ENCODE measurements at places on chromosomes 12 and 14.
A peak's percentile ranks its signal among the peaks of the same experiment; 100 is the strongest.

GRCh38 chr12:39327965-39328364 is 115.0 kb downstream of the KIF21A start:
- DNase-seq = no peak

DNA sequence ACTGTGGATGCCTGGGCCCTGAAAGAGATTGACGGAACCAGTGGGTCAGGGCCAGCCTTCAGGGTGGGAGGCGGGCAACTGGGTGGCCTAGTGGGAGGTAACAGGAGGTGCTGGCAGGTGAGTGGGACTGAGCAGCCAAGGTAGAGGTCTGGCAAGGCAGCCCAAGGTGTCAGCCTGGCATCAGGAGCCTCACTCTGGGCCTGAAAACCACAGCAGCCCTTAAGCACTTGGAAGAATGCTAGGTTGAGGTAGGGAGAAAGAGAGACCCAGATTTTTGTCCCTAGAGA is 315.8 kb upstream of the PRICKLE1 start:
- DNase-seq = no peak

DNA sequence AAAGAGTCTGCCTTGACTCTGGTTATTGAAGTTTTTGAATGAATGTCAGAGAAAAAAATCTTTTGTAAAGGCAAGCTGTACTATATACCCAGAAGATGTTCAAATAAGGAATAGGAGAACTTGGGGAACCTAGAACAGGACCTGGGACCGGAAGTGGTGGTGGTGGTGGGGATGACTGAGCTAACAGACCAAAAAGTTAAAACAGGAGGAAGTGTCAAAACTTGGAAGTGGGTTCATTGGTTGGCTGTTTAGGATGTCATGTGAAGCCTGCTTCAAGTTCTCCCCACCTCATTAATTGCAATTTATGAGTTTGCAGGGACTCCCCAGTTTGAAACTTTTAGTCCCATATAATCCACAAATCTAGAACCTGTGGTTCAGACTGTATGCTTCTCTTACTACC is 26.2 kb downstream of the PLXNC1 start:
- no peak for DNase-seq

DNA sequence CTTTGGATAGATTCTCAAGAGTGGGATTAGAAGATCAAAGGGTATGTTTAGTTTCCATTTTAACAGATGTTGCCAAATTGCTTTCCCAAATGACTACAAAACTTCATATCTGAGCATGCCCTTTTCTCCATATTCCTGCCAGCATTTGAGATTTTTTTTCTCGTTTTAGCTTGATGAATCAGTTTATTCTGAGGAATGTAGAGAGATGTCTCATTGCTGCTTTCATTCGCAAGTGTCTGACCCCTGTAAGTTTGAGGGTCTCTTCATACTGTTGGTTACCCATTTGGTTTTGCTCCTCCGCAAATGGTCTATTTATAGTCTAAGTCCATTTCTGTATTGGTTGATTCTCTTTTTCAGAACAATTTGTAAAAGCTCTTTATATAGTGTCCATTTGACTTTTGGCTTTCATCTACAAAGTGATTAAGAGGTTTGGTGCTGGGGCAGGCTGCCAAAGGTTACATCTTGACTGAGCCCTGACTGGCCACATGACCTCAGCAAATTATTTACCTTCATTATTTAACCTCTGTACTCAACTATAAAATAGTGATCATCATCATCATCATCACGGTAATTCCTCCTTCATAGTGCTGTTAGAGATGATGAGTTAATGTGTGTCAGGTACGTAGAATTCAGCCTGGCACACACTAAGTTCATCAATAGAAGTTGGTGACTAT is 33.6 kb downstream of the HCAR2 start:
- DNase-seq = peak; percentile 42

- no peak for DNase-seq
These were observed 243.4 kb upstream of the PELI2 start for GRCh38 chr14:55874785-55875184.

DNA sequence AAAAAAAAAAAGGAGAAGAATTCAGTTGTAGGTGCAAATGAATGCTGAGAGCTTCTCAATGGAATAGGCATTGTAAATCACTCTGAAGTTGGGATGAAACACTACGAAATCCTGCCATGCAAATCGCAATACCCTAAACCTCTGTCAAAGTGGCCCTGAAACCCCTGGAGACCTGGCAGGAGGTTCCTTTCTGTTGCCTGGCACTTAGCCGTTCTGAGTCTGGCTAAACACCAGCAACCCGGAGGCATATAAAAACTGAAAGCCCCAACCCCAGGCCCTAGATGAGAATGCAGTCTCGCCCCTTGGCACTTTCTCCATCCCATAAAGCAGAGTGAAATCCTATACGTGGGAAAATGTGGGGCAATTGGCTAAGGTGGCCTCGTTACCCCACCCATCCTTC is 151.5 kb upstream of the PARP11 start:
- no peak for DNase-seq

- DNase-seq = no peak
These were observed 20.7 kb downstream of the NFKBIA start for GRCh38 chr14:35383569-35384454.

- peak; percentile 75 for DNase-seq
These were observed 4.1 kb downstream of the CD163L1 start for GRCh38 chr12:7439579-7440505.

GRCh38 chr14:101603096-101603495 is 41.8 kb downstream of the DIO3 start:
- no peak for DNase-seq

- DNase-seq = peak; percentile 41
These were observed 34.9 kb downstream of the CCDC177 start for GRCh38 chr14:69539631-69540410.

DNA sequence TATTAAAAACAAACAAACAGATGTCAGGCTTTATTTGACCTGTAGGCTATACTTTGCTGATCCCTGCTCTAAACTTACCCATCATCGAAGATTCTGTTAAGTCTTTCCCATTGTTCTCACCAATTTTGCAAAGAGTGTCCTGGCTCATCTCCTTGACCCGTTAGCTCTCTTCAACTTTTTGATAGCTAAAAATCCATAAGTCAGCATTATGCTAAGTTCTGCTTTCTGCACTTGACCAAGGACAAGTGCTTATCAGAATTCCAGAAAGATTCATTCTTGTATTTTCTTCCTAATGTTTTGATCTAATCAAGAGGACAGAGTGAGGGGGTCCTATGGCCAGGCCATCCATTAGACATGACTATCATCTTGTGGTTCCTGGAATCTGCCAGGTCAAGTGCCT is 503.5 kb downstream of the FUT8 start:
- DNase-seq = no peak

- DNase-seq = no peak
These were observed 340.5 kb downstream of the TMTC2 start for GRCh38 chr12:83027021-83027723.

- no peak for DNase-seq
These were observed 739 bp upstream of the PPP2R5E start for GRCh38 chr14:63543826-63544406.

DNA sequence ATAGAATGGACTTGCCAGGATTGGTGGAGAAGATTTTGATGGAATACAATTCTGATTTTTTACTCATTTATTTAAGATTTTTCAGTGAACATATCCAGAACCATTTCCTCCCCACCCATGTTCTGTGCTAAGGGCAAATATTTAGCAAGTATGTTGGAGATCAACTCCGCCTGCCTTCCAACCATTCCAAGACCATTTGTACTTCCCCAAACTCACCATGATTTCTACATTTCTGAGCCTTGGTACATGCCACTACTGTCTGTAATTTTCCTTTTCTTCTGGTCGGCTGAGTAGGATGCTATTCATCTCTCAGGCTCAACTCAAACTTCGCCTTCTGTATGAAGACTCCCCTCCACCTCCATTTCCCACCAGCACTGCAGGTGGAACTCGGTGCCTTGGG is 150.6 kb downstream of the NTF3 start:
- no peak for DNase-seq

GRCh38 chr12:51848841-51849735 is 570 bp upstream of the FIGNL2 start:
- no peak for DNase-seq

DNA sequence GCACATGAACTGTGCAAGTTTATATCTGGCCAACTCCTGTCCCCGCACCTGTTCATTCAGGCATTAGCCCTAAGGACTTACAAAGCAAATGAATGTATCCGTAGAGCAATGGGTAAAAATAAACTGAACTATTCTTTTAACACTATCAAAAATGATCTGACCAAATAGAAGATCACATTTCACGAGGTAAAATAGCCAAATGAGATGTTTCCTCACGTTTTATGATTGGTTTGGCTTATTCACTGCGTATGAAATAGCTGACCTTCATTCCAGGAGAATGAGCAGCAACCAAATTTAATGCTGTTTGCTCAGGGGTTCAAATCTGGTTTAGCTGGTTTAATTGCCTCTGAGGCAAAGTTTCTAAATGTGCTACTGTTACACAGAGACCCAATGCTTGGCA is 216.0 kb upstream of the EEA1 start:
- no peak for DNase-seq

GRCh38 chr14:74382231-74382630 is 34.0 kb downstream of the VRTN start:
- no peak for DNase-seq

- peak; percentile 37 for DNase-seq
These were observed 594.1 kb downstream of the NRXN3 start for GRCh38 chr14:78764240-78764639.

DNA sequence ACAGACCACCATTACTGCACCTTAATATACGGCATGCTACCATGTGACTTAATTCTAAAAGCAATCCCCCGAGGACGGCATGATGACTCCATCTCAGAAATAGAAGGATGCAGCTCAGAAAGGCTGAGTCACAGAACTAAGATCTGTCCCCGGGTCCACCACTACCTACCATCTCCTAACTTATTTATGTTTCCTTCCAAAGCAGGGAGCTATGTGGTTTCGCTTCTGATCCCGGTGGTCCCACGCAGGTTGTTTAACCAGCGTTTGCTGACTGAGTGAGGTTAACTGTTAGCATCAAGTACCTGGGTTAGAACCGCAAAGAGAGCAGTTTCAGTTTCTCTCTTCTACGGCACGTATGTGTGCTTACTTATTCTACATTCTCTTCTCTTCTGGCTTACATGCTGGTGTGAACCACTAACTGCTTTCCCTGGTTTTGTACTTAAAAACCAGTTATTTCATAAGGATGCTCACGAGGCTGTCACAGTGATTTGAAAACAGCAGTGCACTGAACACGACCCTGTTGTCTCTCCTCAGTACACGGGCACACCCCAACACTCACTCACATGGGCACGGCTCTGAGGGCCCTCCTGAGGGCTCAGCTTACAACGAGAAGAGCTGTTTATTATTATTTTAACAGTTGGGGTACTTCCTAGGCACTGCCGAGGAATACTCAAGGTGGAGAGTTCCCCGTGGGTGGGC is 66.7 kb downstream of the CCDC88C start:
- DNase-seq = peak; percentile 20

GRCh38 chr14:26402126-26402525 is 195.7 kb downstream of the NOVA1 start:
- no peak for DNase-seq

GRCh38 chr14:104750056-104750752 is 2.7 kb upstream of the SIVA1 start:
- DNase-seq = no peak

- no peak for DNase-seq
These were observed 63.2 kb downstream of the SPRING1 start for GRCh38 chr12:116674643-116675183.

- peak; percentile 48 for DNase-seq
These were observed 54.9 kb upstream of the NUDT4 start for GRCh38 chr12:93322784-93323183.

GRCh38 chr14:59310633-59311032 is 122.2 kb downstream of the DAAM1 start:
- DNase-seq = peak; percentile 41

DNA sequence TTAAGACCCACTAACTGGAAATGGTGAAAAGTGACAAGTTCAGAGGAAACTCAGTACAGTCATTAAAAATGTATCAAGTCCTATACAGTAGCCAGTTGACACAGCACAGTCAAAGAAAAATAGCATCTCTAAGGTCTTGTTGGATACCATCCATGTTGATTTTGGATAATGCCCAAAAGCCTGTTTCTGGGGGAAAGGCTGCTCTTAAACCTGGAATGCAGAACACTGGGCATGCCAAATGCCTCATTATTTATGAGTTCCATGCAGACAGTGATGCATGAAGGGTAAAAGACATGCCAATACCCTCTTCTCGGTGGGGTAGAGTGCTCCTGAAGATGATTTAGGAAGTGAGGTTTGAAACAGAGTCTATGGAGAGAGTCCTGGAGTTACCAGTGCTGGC is 29.6 kb downstream of the KCNK13 start:
- DNase-seq = peak; percentile 73

DNA sequence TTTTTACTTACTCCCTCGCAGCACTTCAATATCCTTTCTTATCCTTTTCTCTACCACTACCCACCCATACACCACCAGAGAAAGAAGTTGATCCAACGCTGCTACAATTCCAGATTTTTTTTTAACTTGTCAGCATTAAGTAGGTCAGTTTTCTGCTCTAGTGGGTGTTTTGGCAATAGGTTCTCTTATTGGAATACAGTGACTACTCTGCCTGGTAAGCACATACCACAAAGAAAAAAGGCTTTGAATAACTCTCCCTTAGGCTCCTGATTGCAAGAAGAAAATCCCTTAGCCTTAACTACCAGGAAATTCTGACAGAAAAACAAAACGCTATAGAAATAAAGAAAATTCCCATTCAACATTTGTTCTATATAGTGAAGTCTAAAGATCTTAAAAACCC is 72.0 kb downstream of the NUMB start:
- DNase-seq = no peak

GRCh38 chr12:80625901-80626300 is 81.5 kb upstream of the MYF6 start:
- DNase-seq = no peak

DNA sequence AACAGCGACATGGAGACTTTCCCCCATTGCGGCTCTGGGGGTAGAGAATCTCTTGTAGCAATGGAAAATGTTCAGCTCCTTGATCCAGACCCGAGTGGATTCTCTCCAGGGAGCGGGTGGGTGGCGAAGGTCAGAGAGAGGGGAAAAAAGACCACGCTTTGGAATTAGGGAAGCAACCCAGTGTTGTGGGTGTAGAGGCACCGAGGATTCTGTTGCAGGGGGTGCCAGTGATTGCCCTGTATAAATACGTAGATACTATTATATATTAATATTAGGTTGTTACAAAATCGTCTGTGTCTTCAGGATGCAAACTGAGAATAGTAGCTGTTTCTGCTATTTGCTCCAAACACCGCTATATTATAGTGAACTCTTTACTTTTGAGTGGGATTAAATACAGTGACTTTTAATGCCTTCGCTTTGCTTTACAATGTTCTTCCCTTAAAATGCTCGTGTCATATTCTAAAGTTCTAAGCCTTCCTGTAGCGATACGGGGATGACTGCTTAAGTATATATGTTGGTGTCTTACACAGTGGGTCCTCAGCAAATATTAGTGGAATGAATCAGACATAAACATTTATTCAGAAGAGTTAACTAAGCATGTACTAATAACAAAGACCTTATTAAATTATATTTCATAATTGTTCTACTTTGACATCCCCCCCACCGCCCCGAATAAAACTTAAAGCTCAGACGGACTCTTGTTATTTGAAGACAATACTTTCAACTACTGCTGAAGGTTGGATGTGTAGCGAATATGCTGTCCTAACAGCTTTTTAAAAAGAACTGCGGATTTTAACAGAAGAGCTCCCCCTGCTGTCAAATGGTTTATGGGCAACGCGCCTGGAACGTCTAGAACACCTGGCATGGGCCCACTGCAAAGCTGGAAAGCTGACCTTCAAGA is 136.4 kb upstream of the KRAS start:
- peak; percentile 89 for DNase-seq

GRCh38 chr12:25887367-25887766 is 71.1 kb upstream of the RASSF8 start:
- no peak for DNase-seq

Measured in fibroblast of skin of right biceps (primary cell).